ENCODE measurements at places on chromosomes 7 and 10. TPM values are rescaled to one million over a fixed set of nuclear protein-coding genes. Genes with fewer than 3 reads are reported as not detected.

Gene CH25H
- 3.9 TPM for total RNA-seq

Gene TAC1
- total RNA-seq, result 0.48 TPM

Gene CCDC172
- not detected for total RNA-seq

Gene ZNF33B
- 18.7 TPM for total RNA-seq

Gene MEOX2
- total RNA-seq, result 0.80 TPM

Gene SPDYE17
- not detected for total RNA-seq

Gene UTF1
- total RNA-seq, result not detected

Gene TMEM26
- 2.2 TPM for total RNA-seq

Gene DENND2A
- total RNA-seq, result 6.7 TPM

Gene NFKB2
- 23.2 TPM for total RNA-seq

Gene COMTD1
- total RNA-seq, result 36.7 TPM

Gene AQP1
- 124 TPM for total RNA-seq

Gene MLXIPL
- total RNA-seq, result 21.7 TPM
